ENCODE measurements at places on chromosomes 4 and X. TPM values are rescaled to one million over a fixed set of nuclear protein-coding genes. Genes with fewer than 3 reads are reported as not detected.

WNK3 gene
- total RNA-seq: 0.89 TPM

ASB5 gene
- 2.8 TPM for total RNA-seq

ZNF711 gene
- 0.40 TPM for total RNA-seq

PDE5A gene
- total RNA-seq: 6.5 TPM

PDGFRA gene
- total RNA-seq: 29.8 TPM

PRSS12 gene
- not detected for total RNA-seq

RHOXF1 gene
- not detected for total RNA-seq

LUZP4 gene
- not detected for total RNA-seq

PWWP3B gene
- 9.2 TPM for total RNA-seq

HOPX gene
- total RNA-seq: 23.7 TPM

ASMTL gene
- 31.8 TPM for total RNA-seq

RTL3 gene
- total RNA-seq: 0.08 TPM

KCND1 gene
- total RNA-seq: 0.38 TPM

LRP2BP gene
- 2.6 TPM for total RNA-seq

CFAP47 gene
- not detected for total RNA-seq

PCYT1B gene
- total RNA-seq: not detected

RASSF6 gene
- total RNA-seq: not detected

FAM47E gene
- 2.0 TPM for total RNA-seq

SUPT20HL1 gene
- total RNA-seq: not detected

BEX4 gene
- 30.5 TPM for total RNA-seq

SSX2 gene
- not detected for total RNA-seq

NSUN7 gene
- 1.5 TPM for total RNA-seq

CXCL11 gene
- total RNA-seq: not detected

TBC1D9 gene
- 10.0 TPM for total RNA-seq
